Activated naive CD8-positive, alpha-beta T cell treated with anti-CD3 and anti-CD28 coated beads for 36 hours (primary cell): ENCODE measurements at places on chromosomes 5 and 9. TPM values are rescaled to one million over a fixed set of nuclear protein-coding genes. Genes with fewer than 3 reads are reported as not detected.

Gene RASGEF1C
- not detected for total RNA-seq

Gene RRAGA
- total RNA-seq, result 54.2 TPM

Gene HMCN2
- not detected for total RNA-seq

Gene HSPB3
- not detected for total RNA-seq

Gene CCDC183
- total RNA-seq, result not detected

Gene PDZD2
- total RNA-seq, result 0.42 TPM

Gene RBM27
- 29.0 TPM for total RNA-seq

Gene FBN2
- total RNA-seq, result not detected

Gene KCNT1
- not detected for total RNA-seq

Gene PSAT1
- 195 TPM for total RNA-seq

Gene WNK2
- total RNA-seq, result 0.89 TPM

Gene FAM221B
- not detected for total RNA-seq

Gene TSSK1B
- total RNA-seq, result not detected

Gene CBY3
- total RNA-seq, result 1.1 TPM

Gene LPAR1
- total RNA-seq, result not detected

Gene PCDHB15
- not detected for total RNA-seq

Gene ADGRD2
- total RNA-seq, result not detected

Gene PCDHA6
- not detected for total RNA-seq

Gene ANXA1
- 35.1 TPM for total RNA-seq

Gene ISOC1
- total RNA-seq, result 24.3 TPM

Gene GFM2
- total RNA-seq, result 31.2 TPM

Gene SPINK5
- not detected for total RNA-seq

Gene TAL2
- not detected for total RNA-seq

Gene TMEM215
- total RNA-seq, result not detected

Gene TAS2R1
- total RNA-seq, result not detected

Gene MAST4
- 8.9 TPM for total RNA-seq

Gene DAP
- 53.2 TPM for total RNA-seq

Gene EIF4EBP3
- total RNA-seq, result 13.9 TPM

Gene PKN3
- 7.8 TPM for total RNA-seq

Gene SELENOP
- total RNA-seq, result not detected

Gene IL7R
- total RNA-seq, result 112 TPM

Gene MARCOL
- total RNA-seq, result not detected

Gene S1PR3
- 0.38 TPM for total RNA-seq

Gene CDH12
- not detected for total RNA-seq

Gene CARTPT
- not detected for total RNA-seq

Gene MSX2
- not detected for total RNA-seq

Gene NFIB
- total RNA-seq, result not detected
